Fibroblast of villous mesenchyme (primary cell): ENCODE measurements at places on chromosomes 16 and 17. TPM values are rescaled to one million over a fixed set of nuclear protein-coding genes. Genes with fewer than 3 reads are reported as not detected.

PRR35 gene
- not detected in 2 replicates for total RNA-seq

KCNH4 gene
- total RNA-seq = under 0.01 TPM in 1 of 2 replicates, not detected in the other

- DNase-seq = no peak
Observed at GRCh38 chr16:26614237-26614841, 452.4 kb upstream of the C16orf82 start.

DNA sequence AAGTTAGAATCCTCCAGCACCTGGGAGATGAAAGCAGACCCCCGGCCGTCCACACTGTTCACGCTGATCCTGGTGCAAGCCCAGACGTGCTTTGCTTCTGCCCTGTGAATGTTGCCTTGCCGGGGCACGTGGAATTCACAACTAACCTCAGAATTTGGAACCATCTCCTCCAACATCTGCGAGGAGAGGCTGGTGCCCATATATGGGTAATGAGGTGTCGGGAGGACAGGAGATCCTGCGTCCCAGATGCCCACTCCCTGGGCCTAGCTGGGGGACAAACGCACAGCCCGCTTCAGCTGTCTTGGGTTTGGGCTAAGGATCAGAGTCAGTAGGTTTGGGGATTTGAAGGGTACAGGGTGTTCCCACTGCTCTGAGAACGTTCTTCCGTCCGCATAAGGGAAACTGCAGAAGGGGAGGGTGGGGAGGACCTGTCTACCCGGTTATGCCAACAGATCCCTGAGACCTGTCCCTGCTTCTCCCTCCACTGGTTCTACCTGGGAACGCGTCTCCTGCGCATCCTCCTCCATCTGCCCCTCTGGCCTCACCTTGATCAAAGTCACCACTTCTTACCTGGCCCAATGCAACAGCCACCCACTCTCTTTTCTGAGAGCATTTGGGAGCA, 14.1 kb downstream of the PPL start:
- DNase-seq = no peak

DNA sequence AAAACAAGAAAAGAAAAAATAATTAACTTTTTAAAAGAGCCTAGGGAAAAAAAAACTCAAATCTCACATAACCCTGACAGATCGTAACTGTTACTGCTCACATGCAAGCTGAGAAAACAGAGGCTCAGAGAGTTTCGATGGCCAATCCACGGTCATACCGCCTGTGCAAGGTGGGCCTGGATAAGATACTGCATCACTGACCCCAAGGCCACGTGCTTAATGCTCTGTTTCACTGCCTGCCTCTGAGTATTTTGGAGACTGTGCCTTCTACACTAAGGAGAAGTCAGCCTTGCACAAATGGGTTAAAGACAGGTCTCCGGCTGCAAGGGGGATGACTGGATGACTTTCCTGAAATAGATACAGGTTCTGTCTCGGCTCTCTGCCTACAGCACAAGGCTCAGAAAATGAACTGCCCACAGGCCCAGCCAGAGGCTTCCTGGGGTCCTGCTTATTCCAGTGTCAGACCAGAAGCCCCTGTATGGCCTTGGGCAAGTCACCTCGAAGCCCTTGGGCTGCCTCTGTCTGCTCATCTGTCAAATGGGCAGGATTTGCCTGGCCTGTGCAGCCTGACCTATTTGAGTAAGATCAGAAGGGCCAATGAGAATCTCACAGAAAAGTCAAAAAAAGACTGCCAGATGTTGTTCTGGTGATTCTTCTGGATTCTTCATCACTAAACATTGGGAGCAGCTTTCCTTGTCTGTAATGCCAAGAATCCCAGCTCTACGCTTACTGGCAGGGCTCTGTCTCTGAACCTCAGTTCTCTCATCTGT, 25.8 kb downstream of the CNGB1 start:
- DNase-seq = no peak

- DNase-seq = no peak
Observed at GRCh38 chr17:36002631-36003030, 1.3 kb upstream of the CCL15 start.

GRCh38 chr17:73336408-73337329, 24.9 kb upstream of the CDC42EP4 start:
- no peak for DNase-seq
